NCI-H187 treated with DMSO at 0.1 percent for 48 hours (cell line): ENCODE measurements at places on chromosomes 7 and 10.

- no peak for DNase-seq
Observed at GRCh38 chr7:48040944-48041652, 5.8 kb downstream of the C7orf57 start.

GRCh38 chr7:101273206-101273605 is 28.3 kb upstream of the FIS1 start:
- DNase-seq = no peak

DNA sequence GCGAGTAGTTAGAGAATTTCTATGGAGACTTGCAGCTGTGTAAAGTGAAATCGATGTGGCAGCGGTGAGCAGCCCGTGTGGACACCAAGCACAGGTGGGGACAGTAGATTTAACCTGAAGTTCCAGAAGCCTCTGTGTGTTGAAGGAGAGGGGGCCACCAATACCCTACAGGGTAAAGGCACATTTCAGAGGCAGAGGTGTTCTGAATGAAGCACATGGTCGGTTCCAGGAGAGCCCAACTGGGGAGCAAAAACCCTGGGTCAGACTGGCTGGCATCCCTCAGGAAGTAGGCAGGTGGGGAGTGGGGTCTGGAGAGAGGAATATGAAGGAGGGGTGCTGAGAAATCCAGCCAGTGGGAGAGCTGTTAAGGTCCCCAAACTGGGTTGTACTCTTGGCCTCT is 76.6 kb downstream of the CCDC3 start:
- no peak for DNase-seq

DNA sequence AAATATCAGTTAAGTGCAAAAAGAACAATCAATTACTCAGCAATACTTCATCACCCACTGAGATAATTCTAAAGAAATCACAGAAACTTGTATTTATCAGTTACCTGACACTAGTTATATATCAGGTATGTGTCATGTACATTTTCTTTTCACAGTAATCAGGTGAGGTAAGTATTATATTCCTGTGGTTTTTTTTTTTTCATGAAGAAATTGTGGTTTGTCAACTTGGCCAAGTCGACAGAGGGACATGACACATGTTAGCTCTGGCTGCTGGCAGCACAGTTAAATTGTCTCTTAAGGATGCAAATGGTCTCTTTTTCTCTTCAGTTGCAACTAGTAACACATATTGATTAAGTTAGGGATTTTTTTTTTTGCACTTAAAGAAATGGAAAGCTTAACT is 13.7 kb upstream of the GPR141 start:
- DNase-seq = no peak

- no peak for DNase-seq
Observed at GRCh38 chr10:3955493-3955892, 170.5 kb upstream of the KLF6 start.
